ENCODE measurements at places on chromosomes 4 and X. TPM values are rescaled to one million over a fixed set of nuclear protein-coding genes. Genes with fewer than 3 reads are reported as not detected.

MAML3 gene
- 5.9 TPM for total RNA-seq

SRPX2 gene
- 2.0 TPM for total RNA-seq

TREX2 gene
- 0.11 TPM for total RNA-seq

NAP1L2 gene
- 12.2 TPM for total RNA-seq

PALLD gene
- total RNA-seq: 10.3 TPM

LONRF3 gene
- 0.10 TPM for total RNA-seq

AADAT gene
- total RNA-seq: 22.4 TPM

DHRSX gene
- 25.5 TPM for total RNA-seq

ETDB gene
- total RNA-seq: not detected

PDGFRA gene
- total RNA-seq: 10.8 TPM

TEX13D gene
- total RNA-seq: not detected

NSG1 gene
- total RNA-seq: 31.1 TPM

USP26 gene
- not detected for total RNA-seq

All from H7 (cell line).